ENCODE measurements at places on chromosomes 5 and 9.

DNA sequence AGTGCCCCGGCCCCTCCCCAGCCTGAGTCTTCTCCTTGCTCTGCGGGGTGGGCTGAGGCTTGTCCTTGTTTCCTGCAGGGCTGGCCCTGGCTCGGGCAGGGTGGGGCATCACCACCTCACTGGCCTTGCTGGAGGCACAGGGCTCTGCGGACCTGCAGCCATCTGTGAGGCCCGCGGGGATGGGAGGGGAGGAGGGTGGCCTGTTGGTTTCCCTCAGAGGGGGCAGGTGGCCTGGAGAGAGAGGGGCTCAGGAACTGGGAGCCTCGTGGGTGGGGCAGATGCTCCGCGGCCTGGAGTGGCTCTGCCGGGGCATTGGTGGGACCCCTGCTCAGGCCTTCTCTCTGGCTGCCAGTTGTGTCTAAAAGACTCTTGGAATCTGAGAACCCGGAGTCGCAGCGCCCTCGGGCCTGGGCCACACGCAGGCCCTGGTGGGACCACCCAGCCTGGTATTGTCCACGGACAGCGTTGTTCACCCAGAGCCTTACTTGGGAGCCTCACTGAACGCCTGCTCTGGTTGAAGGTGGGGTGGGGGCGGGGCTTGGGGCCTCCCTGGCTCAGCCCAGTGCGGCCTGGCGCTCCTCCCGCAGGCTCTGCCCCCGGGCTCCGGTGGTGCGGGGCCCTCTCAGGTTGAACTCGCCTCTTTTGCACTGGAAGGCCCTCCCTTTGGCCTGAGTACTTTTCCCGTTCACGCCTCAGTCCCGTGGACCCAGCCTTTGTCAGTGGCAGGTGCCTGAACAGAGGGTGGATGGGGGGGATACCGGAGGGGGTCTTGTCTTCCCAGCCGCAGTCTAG lies 111.3 kb downstream of the RXRA start:
- DNase-seq: no peak

GRCh38 chr5:176674799-176675198 lies 27.5 kb downstream of the TSPAN17 start:
- no peak for DNase-seq

DNA sequence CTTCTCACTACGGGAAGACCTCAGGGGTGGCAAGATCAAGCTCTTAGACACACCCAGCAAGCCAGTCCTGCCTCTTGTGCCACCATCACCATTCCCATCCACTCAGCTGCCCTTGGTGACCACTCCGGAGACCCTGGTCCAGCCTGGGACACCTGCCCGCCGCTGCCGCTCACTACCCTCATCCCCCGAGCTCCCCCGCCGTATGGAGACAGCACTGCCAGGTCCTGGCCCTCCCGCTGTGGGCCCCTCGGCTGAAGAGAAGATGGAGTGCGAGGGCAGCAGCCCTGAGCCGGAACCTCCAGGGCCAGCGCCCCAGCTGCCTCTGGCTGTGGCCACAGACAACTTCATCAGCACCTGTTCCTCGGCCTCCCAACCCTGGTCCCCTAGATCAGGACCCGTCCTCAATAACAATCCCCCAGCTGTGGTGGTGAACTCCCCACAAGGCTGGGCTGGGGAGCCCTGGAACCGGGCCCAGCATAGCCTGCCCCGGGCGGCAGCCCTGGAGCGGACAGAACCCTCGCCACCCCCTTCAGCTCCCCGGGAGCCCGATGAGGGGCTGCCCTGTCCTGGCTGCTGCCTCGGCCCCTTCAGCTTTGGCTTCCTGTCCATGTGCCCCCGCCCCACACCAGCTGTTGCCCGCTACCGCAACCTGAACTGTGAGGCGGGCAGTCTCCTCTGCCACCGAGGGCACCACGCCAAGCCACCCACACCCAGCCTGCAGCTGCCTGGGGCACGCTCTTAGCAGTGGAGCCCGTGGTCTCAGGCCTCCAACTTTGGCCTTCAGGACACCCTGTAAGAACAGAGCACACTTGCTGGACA lies 4.1 kb downstream of the TESK1 start:
- no peak for DNase-seq

GRCh38 chr9:114746591-114747346 lies 59.1 kb downstream of the TNFSF15 start:
- no peak for DNase-seq

DNA sequence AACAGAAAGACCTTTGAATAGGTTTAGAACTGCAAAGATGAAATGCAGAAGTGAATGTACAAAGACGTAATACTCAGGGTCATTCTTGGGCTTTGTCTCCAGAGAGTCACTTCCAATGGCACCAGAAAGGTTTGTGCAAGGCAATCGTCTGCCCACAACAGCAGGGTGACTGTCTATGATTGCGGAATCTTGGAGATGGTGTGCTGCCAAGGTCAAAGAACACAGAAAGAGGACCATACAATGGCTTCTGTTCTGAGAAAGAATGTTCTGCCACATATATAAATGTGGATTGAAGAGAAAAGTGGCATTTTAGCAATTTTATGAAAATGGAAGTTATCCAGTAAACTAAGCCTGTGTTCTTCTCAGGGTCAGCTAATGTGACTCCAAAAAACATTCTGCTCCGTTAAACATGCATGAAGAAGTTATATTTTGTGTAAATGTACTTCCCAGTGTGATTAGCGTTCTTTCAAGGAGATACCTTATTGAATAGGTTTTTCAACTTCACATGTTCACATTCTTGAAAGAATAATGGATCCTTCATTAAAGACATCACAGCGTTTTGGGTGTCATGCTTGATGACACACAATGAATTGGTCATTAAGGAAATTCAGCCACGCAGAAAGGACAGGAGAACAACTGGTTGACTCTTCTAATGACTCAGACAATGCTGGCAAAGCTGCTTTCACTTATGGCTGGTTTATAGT lies 73.4 kb upstream of the CDH6 start:
- no peak for DNase-seq

DNA sequence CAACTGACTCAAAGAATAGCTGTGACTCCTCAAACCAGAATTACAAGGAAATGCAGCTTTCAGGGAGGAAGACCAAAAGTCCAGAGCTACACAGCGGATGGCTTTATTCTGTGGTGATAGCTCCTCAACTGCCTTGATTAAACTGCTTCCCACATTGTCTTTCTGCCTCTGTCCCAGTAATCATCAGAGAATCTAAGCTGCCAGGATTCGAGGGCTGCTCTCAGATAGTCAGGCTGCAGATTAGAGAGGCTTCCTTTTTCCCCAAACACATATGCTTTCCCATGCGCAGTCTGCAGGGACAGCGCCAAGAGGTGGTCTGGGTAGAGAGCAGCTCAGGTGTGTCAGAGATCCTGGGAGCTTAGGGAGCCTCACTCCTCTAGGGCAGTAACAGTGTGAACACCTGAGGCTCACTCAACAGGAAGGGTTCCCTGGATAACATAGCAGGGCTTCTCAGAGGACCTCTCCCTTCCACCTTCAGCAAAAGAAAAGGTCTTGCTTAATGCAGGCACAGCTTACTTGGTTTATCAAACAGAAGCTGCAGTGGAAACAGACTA lies 439.9 kb upstream of the TLE4 start:
- DNase-seq: no peak

GRCh38 chr9:138080979-138081378 lies 203.4 kb downstream of the CACNA1B start:
- DNase-seq: no peak

GRCh38 chr9:133752739-133753446 lies 14.7 kb upstream of the SARDH start:
- no peak for DNase-seq

DNA sequence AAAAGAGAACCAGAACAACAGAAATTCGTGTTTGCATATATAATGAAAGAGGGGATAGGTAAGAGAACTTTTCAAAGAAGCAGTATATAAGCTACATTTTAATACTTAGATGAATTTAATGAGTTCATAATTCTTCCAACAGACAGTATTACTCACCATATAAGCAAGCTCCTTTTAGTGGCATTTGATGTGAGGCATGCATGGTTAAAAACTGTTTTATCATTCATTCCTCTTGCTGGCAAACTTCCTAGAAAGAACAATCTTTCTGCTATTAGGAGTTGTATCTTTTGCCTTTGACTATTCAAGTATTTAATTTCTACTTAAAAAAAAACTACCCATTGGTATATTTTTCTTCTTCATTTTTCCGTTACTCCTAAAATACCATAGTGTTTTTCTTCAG lies 65.7 kb upstream of the EIF4EBP3 start:
- DNase-seq: peak; percentile 22

DNA sequence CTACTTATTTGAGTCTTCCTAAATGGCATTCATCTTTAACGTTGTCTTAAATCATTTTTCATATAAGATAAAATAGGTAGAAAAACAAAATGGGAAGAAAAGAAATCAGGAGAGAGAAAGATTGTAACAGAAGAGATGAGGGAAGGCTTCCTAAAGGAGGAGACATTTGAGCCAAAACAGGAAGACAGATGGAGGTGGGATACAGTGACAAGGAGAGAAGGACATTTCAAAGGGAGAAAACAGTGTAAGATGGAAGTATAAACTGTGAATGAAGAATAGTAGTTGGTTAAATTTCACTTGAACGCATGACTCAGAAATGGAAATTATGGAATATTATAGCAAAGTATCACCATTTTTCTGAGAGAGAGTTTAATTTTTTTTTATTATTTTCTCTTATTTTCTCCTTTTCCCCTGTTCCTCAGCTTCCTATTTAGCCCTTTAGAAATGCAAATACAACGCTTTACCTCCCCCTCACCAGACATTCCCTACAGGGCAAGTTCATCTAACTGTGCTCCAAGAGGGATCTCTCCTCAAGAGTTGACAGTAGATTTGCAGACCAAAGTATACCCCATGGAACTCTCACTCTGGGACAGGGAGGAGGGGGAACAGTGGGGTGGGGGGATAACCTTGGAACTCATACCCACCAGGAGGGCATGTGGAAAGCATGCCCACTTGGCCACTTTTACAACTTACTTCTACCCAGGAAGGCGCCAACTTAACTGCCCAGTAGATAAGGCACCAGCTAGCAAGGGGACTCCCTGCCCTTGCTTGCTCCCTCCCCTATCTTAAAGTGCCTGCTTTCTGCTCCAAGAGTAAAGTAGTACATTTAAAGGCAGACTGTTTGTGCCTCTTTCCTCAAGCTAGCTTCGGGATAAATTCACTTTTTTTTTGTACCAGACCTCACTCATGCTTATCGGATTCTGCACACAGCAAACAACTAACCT lies 304.7 kb upstream of the POU5F2 start:
- DNase-seq: no peak

- DNase-seq: no peak
Observed at GRCh38 chr5:135329066-135329912, 69.7 kb downstream of the MACROH2A1 start.

DNA sequence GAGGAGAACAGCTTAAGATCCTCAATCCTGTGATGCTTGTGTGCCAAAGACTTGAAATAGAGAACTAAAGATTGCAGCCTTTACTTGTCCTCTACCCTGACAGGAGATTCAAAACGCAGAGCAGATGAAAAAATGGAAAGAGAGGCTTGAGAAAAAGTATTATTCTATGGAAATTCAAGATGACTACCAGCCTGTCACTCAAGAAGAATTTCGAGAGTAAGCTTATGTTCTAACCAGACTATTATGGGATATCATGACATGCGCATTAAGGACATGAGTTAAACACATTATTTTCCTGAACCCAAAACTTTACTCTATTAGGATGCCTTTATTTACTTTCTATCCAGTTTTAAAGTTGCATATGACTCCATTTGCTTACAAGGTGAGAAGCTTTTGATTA lies 46.4 kb downstream of the PKD2L2 start:
- no peak for DNase-seq

GRCh38 chr9:89538871-89539270 lies 41.0 kb upstream of the SEMA4D start:
- DNase-seq: no peak

- DNase-seq: no peak
Observed at GRCh38 chr5:76944638-76945037, 8.2 kb upstream of the CRHBP start.

DNA sequence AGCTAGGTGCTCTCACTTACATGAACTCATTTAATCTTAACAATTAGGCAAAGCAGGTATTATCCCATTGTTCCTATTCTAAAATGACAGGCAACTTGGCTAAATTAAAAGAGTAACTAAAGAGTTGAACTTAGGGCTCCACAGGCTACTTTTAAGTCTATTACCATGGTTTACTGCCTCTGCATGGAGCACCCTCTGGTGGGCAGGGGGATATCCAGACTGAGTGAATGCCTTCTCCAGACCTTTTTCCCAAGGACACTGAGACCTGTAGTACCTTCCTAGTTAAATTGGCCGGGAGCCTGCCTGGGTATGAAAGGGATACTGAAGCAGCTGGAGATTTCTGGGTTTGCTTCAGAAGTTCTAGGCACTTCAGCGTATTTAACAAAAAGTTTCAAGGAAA lies 238.1 kb downstream of the ELAVL2 start:
- no peak for DNase-seq

GRCh38 chr9:123933440-123934212 lies 3.7 kb upstream of the DENND1A start:
- DNase-seq: peak; percentile 8

DNA sequence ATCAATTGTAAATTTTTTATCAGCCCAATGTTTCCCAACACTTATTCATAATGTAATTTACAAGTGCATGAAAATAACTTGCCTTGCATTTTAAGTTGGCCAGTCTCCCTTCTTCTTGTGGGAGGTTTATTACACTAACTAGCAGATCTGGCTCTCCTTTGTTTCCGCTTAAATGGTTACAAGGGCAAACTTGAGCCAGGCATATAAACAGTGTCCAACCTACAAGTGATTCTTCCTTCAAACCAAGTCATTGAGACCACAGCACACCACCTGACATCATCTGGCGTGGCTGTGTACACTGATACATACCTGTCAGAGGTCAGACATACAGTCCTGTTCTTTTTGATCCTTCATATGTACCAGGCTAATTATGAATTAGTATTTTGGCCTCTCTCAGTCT lies 80.1 kb downstream of the ALDH1A1 start:
- DNase-seq: no peak

- peak; percentile 61 for DNase-seq
Observed at GRCh38 chr5:84494453-84494852, 109.8 kb upstream of the EDIL3 start.

DNA sequence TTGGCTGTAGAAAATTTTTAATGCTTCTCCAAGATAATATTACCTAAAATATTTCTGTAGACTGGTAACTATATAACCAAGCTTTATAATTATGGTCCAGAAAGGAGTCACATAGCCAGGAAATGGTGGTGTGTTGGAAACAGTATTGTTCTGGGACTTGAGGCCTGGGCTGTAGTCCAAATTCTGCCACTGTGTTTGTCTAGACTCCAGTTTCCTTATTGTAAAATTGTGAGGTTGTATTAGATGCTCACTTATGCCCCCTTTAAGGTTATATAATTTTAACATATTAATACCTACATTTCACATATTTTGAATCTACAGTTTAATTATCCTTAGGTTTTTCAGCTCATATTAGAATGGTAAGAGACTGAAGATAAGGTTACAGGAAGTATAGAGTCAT lies 42.4 kb downstream of the STX17 start:
- no peak for DNase-seq

DNA sequence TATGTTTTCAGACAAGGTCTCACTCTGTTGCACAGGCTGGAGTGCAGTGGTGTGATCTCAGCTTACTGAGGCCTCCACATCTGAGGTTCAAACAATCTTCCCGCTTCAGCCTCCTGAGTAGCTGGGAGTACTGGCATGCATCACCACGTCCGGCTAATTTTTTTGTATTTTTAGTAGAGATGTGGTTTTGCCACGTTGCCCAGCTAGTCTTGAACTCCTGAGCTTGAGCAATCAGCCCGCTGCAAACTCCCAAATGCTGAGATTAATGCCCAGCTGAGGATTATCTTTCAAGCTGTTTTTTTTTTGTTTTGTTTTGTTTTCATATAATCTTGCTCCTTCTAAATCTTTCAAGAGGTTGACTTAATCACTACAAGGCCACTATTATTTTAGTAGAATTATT lies 47.3 kb upstream of the SLC28A3 start:
- no peak for DNase-seq

- no peak for DNase-seq
Observed at GRCh38 chr9:134676886-134677285, 35.3 kb downstream of the COL5A1 start.
